ENCODE measurements at places on chromosomes 7 and 10. TPM values are rescaled to one million over a fixed set of nuclear protein-coding genes. Genes with fewer than 3 reads are reported as not detected.

TNS3 gene
- total RNA-seq, result 61.1 TPM

PPIF gene
- 23.4 TPM for total RNA-seq

COMMD3 gene
- total RNA-seq, result 55.9 TPM

HIPK2 gene
- total RNA-seq, result 54.1 TPM

LRRC18 gene
- total RNA-seq, result not detected

ANKRD16 gene
- total RNA-seq, result 10.1 TPM

CCDC3 gene
- 65.1 TPM for total RNA-seq

LEP gene
- 0.06 TPM for total RNA-seq

AKR1D1 gene
- total RNA-seq, result not detected

DOCK4 gene
- 40.3 TPM for total RNA-seq

URGCP gene
- total RNA-seq, result 33.5 TPM

RPS24 gene
- 3,675 TPM for total RNA-seq
